Adrenal gland (tissue), 19 donors: ENCODE measurements at places on chromosomes 7 and 10.
A peak's percentile ranks its signal among the peaks of the same experiment; 100 is the strongest.

- H3K4me3 ChIP-seq: no peak overlapping the region
- DNase-seq: no peak
Observed at GRCh38 chr10:48317321-48317990, 11.0 kb downstream of the MAPK8 start.

- peaks cover 37% of the 10 kb centered on the region for H3K27me3 ChIP-seq
- H3K27ac ChIP-seq: no peak overlapping the region
- H3K36me3 ChIP-seq: no peaks in the 10 kb centered on the region
- DNase-seq: no peak
- H3K4me3 ChIP-seq: no peak overlapping the region
Observed at GRCh38 chr7:159142730-159143129, 1.9 kb downstream of the VIPR2 start.

- peaks cover 4% of the 10 kb centered on the region for H3K4me1 ChIP-seq
- no peaks in the 10 kb centered on the region for H3K36me3 ChIP-seq
- H3K27me3 ChIP-seq: no peaks in the 10 kb centered on the region
- H3K27ac ChIP-seq: no peak overlapping the region
- no peak for DNase-seq
- no peak overlapping the region for H3K4me3 ChIP-seq
Observed at GRCh38 chr7:121871188-121871587, 1.8 kb upstream of the PTPRZ1 start.

DNA sequence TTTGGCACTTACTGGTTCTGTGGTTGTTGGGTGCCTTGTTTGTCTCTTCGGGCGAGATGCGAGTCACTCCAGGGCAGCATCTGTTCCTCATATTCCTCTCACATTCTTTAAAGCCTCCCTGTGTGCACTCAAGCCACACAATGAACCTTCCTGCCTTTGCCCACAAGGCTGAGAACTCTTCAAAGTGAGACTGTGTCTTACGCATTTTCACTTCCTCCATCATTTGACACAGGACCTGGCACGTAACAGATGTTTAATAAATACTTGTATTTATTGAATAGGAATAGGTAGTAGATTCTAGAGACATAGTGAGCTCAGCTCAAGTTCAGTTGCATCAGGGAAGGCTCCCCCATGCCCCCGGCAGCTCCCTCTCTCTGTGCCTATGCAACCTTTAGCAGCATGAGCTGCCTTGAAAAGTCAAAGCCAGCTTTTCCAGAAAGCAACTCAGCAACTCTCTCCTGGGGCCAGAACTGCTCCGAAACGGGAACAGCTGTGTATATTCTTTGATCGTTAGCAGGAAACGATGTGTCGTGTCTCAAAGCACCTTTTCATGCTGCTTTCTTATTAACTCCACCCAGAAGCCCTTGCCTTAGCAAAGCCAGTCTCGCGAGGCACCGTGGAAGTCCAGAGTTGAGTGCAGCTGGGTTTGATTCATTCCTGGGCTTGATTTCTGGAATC, 97.5 kb downstream of the PFKFB3 start:
- no peaks in the 10 kb centered on the region for H3K36me3 ChIP-seq
- peak; percentile 14 for DNase-seq
- no peaks in the 10 kb centered on the region for H3K4me1 ChIP-seq
- no peak overlapping the region for H3K27ac ChIP-seq
- H3K4me3 ChIP-seq: no peak overlapping the region
- no peaks in the 10 kb centered on the region for H3K27me3 ChIP-seq

- H3K4me3 ChIP-seq: no peak overlapping the region
- H3K27me3 ChIP-seq: no peaks in the 10 kb centered on the region
- peaks cover 77% of the 10 kb centered on the region for H3K4me1 ChIP-seq
- peak overlapping the region; percentile 26 for H3K27ac ChIP-seq
Observed at GRCh38 chr7:50729962-50730361, 52.7 kb downstream of the GRB10 start.

GRCh38 chr7:36614959-36615358, 109.3 kb downstream of the AOAH start:
- no peaks in the 10 kb centered on the region for H3K4me1 ChIP-seq
- no peaks in the 10 kb centered on the region for H3K27me3 ChIP-seq
- DNase-seq: no peak
- H3K4me3 ChIP-seq: no peak overlapping the region
- H3K27ac ChIP-seq: no peak overlapping the region

DNA sequence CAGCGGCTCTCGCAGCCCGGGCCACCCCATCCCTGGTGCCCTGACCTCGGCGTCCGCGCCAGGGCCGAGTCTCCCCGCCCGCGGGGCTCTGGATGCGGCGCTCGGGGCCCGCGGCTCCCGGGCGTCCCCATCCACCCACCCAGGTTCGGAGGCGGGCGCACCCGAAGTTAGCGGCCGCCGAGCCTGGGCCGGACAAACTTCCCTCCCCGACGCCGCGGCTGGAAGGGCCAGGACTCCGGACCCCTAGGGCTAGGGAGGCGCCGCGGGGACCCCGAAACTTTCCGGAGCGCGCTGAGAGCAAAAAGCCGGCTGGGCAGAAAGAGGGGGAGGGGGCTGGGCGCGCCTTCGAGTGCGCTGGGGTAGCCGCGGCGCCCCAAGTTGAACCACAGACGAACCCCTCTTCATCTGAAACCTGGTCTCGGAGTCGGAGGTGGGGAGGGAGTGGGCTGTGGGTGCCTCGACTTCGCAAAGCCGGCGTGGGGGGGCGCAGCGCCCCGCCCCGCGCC, 3.7 kb upstream of the ELFN1 start:
- peaks cover 65% of the 10 kb centered on the region for H3K27me3 ChIP-seq
- peak; percentile 3 for DNase-seq
- peaks cover 35% of the 10 kb centered on the region for H3K4me1 ChIP-seq
- no peak overlapping the region for H3K4me3 ChIP-seq
- H3K36me3 ChIP-seq: no peaks in the 10 kb centered on the region

DNA sequence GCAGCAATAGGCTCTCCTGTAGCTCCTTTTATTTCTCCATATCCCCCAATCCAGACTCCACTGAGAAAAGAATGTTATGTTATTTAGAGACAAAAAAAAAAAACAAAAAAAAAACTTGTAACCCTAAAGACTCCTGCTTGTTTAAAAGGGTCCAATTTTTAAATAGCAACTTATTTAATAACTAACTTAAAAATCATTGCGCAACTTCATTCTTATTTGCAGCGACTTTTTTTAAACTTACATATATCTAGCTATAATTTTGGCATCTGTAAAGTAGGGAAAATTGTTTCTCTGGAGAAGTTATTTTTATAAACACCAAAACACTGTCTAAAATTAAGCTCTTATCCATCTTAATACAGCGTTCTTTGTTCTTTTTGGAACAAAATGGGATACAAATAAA, 59.0 kb upstream of the ZC3HAV1 start:
- H3K36me3 ChIP-seq: no peaks in the 10 kb centered on the region
- no peak for DNase-seq
- no peaks in the 10 kb centered on the region for H3K27me3 ChIP-seq
- H3K27ac ChIP-seq: no peak overlapping the region
- no peak overlapping the region for H3K4me3 ChIP-seq

DNA sequence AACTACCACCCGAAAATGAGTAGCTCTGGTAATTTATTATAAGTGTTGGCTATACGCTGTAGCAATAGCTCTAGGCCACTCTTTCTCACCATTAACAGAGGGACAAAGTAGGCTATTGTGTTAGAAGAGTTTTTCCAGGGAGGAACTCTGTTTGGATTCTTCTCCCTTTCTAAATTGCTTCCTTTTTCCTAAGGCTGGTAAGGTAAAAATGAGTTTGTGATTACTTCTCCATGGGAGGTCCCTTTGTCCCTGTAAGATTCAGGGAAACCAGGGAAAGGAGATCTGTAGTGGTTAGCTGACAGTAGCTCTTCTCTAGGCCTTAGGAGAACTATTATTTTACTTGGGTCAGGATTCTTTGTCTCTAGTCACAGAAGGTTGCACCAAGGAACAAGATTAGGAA, 23.2 kb upstream of the SEMA3E start:
- no peak for DNase-seq
- no peak overlapping the region for H3K4me3 ChIP-seq
- H3K36me3 ChIP-seq: no peaks in the 10 kb centered on the region
- no peaks in the 10 kb centered on the region for H3K4me1 ChIP-seq

- no peak overlapping the region for H3K27ac ChIP-seq
- H3K4me1 ChIP-seq: no peaks in the 10 kb centered on the region
- no peak overlapping the region for H3K4me3 ChIP-seq
- no peaks in the 10 kb centered on the region for H3K36me3 ChIP-seq
Observed at GRCh38 chr7:2217716-2218443, 14.9 kb downstream of the MAD1L1 start.

DNA sequence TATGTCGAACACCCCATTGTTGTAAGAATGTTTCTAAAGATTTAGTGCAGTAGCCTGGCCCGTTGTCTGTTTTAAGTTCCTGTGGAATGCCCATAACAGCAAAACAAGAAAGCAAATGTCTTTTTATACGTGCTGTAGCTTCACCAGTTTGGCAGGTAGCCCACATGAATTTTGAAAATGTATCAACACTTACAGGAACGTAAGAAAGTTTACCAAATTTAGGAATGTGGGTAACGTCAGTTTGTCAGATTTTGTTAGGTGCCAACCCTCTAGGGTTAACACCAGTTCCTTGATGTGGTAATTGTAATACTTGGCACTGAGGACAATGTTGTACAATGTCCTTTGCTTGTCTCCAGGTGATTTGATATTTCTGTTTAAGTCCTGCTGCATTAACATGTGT, 3.2 kb upstream of the GIMAP4 start:
- H3K27me3 ChIP-seq: no peaks in the 10 kb centered on the region
- no peak overlapping the region for H3K4me3 ChIP-seq
- H3K4me1 ChIP-seq: no peaks in the 10 kb centered on the region
- no peak for DNase-seq
